ENCODE measurements at places on chromosomes 1 and 21.
A peak's percentile ranks its signal among the peaks of the same experiment; 100 is the strongest.

DNA sequence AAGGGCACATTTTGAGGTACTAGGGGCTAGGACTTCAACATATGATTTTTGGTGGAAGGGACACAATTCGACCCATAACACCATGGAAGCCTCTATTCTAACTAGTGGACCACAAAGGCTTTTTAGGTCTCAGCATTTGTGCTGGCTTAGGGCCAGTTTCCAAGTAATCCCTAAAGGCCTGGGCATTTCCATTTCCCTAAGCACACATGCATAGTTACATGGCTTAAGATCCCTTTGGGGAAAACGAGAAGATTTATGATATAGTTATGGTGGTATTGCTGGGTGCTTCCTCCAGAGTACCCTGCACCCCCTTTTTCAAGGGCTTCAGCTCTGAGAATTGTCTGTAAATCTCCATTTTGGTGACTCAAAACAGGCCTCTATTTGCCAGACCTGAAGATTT lies 28.2 kb upstream of the TMEM54 start:
- no peak for DNase-seq

GRCh38 chr1:3183411-3183810 lies 114.4 kb downstream of the PRDM16 start:
- no peak for DNase-seq

GRCh38 chr21:15291621-15292266 lies 226.9 kb upstream of the NRIP1 start:
- no peak for DNase-seq

GRCh38 chr1:10607228-10607627 lies 132.5 kb downstream of the PEX14 start:
- no peak for DNase-seq

DNA sequence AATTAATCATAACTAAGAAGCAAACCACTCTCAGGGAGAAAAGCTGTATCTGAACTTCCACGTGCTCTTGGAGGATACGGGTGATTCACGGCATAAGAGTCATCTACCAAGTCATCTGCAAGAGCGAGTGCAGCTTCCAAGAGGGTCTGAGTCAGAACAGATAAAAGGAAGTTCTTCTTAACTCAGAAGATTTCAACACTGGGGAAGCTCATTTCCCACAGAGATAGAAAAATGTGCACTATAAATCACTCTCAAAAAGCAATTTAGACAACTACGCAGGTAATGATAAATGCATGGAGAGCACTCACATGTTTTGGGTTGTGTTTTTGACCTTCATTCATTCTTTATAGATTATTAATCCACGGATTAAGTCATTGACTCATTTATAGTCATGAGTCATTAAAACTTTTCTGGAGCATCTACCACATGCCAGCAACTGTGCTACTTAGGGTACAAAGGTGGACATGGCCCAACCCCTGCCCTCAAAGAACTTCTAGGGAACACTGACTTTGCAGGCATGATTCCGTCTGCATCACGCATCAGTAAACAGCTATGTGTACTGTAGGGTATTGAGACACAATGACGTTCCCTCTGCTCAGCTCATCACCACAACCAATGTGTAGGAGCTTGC lies 20.8 kb downstream of the KCNJ15 start:
- DNase-seq: no peak

DNA sequence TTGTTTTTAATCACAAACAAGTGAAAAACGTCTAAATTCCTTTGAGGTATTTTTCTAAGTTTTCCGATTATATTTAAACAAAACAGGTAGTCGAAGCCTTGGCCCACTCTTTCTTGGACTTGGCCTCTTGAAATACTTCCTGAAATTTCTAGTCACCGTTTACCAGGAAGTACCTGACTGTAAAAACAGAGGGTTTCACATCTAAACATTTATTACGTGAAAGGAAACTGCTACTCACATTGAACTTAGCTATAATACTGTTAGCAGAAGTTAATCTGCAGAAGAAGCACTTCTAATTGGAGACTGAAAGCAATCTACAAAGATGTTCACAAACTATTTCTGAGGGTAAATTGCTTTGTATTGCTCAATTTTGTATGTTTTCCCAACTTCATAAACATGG lies 526.0 kb upstream of the ADGRL4 start:
- no peak for DNase-seq

GRCh38 chr1:154218545-154218944 lies 2.2 kb upstream of the UBAP2L start:
- DNase-seq: no peak

DNA sequence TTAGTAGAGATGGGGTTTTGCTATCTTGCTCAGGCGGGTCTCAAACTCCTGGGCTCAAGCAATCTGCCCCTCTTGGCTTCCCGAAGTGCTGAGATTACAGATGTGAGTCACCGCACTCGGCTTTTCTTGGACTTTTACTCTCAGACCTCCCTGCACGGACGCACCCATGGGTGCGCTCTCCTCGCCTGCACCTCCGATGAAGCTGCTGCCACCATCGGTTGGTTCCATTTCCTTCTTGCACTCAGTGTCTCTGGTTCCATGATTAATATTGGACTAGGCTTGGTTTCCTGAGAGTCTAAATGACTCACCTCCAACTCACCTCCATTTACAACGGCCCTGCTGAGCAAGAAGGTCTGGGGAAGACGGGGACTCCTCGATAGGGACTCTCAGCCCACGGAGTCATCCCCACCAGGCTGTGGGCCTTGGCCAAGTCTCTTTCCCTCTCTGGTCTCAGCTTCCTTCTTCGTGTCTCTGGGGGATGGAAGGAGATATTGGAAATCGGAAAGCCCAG lies 6.7 kb upstream of the TNFRSF8 start:
- no peak for DNase-seq

DNA sequence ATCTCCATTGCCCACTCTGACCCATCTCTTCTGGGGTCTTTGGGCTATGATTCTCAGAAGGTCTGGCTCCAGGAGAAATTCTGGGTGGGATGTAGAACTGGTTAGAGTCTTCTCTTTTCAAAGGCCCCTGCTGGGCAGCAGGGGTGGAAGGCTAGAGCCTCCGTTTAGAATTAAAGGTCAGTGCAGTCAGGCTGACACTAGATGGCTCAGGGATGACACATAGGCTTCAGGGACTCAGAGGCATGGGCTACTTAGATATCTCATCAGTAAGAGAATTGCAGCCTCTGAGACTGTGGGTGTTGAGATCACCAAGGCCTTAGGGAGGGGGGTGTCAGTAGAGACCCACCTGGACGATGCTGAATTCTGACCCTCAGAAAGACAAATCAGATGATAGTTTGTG lies 12.6 kb upstream of the PPM1J start:
- peak; percentile 51 for DNase-seq

DNA sequence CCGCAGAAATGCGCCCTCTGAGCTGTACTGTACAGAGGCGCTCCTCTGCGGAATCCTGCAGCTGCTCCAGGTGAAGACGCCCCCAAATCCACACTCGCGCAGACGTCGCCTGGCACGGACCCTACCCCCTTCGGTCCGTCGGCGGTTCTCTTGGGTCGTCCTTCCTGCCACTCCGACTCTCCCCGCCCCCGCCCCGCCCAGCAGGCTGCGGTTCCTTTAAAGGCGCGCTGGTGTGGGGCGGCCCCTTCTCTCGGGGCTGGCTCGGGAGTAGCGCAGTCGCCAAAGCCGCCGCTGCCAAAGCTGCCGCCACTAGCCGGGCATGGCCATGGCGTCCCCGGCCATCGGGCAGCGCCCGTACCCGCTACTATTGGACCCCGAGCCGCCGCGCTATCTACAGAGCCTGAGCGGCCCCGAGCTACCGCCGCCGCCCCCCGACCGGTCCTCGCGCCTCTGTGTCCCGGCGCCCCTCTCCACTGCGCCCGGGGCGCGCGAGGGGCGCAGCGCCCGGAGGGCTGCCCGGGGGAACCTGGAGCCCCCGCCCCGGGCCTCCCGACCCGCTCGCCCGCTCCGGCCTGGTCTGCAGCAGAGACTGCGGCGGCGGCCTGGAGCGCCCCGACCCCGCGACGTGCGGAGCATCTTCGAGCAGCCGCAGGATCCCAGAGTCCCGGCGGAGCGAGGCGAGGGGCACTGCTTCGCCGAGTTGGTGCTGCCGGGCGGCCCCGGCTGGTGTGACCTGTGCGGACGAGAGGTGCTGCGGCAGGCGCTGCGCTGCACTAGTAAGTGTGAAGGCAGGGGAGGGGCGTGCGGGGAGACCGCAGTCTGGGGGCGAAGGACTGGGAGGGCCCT lies at the start of gene RASSF5:
Gene RASSF5, plus strand, starts transcription at position 248 of the 846 bp plus-strand sequence. Its CDS starts 72 bp downstream, at position 320.
- peak; percentile 90 for DNase-seq

DNA sequence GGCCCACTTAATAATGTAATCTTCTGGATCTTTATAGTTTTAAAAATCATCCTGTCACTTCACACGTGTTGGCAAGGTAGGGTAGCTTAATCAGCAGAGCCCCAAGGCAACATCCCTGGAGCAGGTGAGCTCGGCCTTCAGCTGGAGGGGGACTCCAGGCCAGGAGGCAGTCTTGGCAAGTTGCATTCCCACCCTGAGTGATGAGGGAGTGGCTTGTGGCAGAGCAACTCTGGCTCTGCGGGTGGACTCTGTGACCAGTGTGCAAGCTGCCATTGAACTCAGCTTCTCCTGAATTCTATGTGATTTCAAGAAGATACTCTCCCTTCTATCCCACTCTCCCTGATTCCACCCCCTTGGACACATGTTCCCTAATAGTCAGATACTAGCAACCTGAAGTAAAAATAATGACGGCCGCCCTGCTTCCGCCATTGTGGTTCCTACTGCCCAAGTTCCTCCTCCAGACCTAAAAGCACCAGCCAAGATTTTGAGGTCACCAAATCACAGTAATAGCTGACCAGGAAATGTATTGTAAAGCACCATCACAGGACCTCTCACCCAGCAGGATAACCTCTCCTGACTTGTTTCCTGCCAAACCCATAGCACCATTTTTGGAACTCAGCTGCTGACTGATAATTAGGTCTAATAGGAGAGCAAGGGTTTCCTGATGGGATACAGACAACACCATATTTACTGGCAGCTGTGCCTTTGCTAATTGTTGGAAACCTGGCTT lies 11.5 kb upstream of the LYST start:
- no peak for DNase-seq

GRCh38 chr1:11520531-11521233 lies 41.7 kb downstream of the DISP3 start:
- peak; percentile 3 for DNase-seq

- no peak for DNase-seq
Observed at GRCh38 chr1:159120317-159120716, 43.8 kb upstream of the AIM2 start.

DNA sequence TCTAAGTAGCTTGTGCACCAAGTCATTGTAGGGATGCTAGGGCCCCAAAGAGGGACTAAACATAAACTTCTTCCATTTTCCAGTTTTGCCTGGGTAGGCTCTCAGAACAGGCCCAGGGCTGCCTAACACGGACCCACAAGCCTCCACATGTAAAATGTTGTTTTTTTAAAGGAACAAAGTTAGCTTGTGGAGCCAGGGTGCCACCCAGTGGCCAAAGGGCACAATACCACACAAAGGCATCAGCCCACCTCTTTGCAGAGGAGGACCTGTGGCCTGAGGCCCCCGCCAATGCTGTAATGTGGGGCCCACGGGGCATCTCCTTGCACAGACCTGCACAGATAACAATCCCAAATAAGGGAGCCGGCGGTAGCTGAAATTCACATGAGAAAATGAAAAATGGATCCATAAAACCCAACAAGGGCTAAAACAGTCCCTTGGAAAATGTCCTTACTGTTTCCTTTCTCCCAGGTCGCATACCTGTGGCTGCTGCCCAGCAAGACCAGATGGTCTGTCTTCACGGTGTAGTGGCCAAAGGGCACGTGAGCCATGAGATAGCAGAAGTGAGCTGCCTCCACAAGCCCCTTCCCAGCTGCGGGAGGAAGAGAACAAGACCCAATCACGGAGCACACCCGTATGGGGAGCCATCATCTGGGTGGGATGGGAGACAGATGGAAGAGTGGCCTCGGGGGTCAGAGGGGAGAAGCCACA lies 23.8 kb downstream of the SEC16B start:
- DNase-seq: peak; percentile 76

DNA sequence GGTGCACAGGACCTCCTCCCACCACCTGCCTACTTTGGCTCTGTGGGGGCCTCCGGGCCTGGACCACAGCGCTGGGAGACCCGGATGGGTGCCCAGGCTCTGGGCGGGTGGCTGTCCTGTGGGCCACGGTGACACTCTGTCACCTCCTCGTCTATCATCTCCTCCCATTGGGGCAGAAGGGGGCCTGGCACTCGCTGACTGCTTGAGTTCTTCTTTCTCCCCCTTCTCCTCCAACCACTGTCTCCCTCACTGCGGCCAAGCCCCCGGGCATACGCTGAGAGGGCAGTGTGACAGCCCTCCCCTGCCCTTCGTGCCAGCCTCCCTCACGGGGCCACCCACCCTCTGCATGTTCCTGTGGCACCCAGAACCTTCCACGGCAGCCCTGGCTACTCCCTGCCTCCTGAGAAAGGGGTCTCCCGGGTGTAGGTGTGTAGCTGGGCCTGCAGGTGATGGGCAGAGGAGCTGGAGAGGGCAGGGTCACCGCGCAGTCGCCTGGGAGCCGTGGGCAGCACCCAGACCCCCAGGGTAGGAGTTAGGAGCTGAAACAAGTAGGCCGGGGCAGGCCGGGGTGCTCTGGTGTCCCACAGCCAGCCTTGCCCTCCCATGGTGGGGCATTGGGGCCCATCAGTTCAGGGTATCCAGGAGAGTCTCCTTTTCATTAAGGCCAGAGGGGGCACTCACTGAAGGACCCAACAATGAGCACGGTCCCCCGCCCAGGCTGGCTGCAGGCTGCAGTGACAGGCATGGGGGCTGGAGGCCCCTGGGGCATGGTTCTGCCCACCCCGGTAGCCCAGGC lies 9.2 kb upstream of the ARF1 start:
- no peak for DNase-seq

GRCh38 chr1:42935971-42936308 lies 22.7 kb downstream of the SLC2A1 start:
- no peak for DNase-seq

- DNase-seq: no peak
Observed at GRCh38 chr1:48495911-48496310, 23.9 kb upstream of the SPATA6 start.

DNA sequence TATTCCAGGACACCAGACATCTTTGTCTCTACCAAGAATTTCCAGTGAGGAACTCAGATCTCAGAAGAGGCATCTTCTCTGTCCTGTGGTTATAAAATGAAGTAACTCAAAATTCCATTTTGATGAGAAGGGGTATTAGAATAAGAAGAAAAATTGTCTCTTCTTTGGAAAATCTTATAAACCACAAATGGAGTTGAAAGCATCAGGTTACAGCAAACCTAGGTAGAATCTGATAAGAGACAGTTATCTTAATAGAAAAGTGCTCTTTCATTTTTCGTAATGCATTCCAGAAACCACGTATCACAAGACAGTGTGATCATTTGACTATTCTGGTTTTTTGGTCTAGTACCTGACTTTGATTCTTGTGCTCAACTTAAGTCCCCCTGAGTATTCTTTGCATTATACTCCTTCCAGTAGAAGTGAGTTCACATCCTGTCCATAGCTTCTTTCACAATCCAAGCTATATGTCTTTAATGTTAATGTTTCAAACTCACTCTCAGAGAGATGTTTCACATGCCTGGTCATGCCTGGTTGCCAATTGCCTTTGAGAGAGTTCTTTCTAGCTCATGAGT lies 120.9 kb upstream of the PRDX6 start:
- no peak for DNase-seq

GRCh38 chr1:114564141-114564540 lies 17.3 kb downstream of the BCAS2 start:
- DNase-seq: no peak

- DNase-seq: no peak
Observed at GRCh38 chr1:160191756-160192155, 1.4 kb downstream of the CASQ1 start.

Measured in WERI-Rb-1 (cell line).